Fibroblast of skin of right biceps (primary cell): ENCODE measurements at places on chromosomes 5 and 9.

DNA sequence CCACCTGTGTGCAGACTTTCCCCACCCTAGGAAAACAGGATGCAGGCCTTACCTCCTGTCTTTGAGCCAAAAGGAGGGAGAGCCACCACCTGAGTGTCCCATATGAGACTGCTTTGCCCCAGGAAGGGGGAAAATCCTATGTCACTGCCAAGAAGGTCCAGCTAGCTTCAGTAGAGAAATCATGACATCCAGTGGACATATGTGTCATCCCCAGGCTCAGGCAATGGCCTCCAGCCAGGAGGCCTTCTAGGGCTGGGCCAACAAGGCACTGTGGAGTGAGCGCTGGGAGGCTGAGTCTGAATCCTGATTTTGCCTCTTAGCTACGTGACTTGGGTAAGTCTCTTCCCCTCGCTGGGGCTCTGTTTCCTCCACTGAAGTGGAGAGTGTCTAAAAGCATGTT is 60.2 kb downstream of the SMIM23 start:
- DNase-seq = peak; percentile 52

GRCh38 chr9:105171076-105171475 is 73.4 kb upstream of the SLC44A1 start:
- no peak for DNase-seq

DNA sequence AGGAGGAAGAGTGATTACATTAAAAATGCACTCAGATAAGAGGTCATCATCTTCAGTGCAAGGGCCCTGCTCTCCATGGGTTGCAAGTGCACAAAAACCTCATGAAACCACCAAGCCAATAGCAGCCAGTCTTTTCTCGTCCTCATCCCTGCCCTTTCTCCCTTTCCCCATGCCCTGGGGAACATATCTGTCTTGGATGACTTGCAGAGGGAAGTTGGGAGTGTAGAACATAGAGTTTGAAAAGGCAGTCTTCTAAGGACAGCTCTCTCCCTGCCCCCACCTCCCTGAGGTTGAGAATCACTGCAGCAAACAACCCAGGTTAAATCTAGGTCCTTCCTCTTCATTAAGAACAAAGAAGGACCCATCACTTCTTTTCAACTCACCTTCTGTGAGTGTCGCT is 22.0 kb downstream of the DDX31 start:
- peak; percentile 71 for DNase-seq

DNA sequence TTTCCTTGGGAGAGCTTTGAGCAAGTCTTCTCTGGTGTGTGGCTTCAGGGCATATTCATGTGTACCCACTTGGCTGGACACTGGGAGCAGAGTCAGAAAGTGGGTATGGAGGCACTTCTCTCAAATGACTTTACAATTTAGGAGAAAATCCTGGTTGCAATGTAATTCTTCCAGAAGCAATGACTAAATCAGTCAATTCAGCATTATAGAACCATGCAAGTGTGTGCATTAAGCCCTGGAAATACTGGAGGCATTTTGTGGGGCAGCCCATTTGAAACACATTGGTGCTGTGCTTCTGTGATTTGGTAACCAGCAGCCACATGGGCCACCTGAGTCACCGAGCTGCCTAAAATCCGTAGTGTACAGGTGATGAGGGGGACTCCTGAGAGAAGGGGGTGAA is 94.6 kb upstream of the TAS2R1 start:
- no peak for DNase-seq

- no peak for DNase-seq
Measured at GRCh38 chr9:126222363-126222834, 104.2 kb upstream of the MVB12B start.

DNA sequence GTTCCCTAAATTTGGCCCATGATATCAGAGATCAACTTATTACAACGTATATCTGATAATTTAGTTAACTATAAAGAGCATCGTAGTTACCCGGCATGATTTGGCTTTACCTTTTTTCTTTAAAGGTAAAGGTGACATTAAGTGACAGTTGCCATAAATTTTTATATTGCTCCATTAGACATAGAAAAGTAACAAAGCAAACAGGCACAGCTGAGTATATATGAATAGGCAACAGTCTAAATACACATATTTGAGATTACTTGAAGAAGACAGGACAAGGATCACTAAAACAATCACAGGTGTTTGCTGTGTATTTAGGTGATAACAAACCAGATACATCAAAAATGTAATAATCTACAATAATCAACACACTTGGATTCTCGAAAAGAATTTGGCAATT is 34.8 kb downstream of the RFX3 start:
- no peak for DNase-seq

DNA sequence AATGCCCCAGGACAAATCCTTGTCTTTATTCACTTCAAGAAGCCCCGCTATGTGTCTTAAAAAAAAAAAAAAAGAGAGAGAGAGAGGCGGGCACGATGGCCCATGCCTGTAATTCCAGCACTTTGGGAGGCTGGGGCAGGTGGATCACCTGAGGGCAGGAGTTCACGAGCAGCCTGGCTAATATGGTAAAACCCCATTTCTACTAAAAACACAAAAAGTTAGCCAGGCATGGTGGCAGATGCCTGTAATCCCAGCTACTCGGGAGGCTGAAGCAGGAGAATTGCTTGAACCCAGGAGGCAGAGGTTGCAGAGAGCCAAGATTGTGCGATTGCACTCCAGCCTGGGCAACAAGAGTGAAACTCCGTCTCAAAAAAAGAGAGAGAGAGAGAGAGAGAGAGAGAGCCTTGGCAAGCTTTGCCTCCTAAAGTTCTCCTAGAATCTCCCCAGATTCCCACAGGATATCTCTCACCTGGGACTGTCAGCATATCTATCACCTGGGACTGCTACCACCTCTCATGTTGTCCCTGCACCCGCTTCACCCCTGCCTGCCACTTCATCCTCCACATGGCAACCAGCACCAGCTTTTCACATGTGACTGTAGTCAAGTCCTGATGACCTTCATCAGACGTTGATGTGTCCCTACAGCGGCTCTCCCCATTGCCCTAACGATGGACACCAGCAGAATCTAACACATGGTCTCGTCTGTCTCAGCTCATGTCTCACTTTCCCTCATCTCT is 5.8 kb downstream of the ITK start:
- no peak for DNase-seq

DNA sequence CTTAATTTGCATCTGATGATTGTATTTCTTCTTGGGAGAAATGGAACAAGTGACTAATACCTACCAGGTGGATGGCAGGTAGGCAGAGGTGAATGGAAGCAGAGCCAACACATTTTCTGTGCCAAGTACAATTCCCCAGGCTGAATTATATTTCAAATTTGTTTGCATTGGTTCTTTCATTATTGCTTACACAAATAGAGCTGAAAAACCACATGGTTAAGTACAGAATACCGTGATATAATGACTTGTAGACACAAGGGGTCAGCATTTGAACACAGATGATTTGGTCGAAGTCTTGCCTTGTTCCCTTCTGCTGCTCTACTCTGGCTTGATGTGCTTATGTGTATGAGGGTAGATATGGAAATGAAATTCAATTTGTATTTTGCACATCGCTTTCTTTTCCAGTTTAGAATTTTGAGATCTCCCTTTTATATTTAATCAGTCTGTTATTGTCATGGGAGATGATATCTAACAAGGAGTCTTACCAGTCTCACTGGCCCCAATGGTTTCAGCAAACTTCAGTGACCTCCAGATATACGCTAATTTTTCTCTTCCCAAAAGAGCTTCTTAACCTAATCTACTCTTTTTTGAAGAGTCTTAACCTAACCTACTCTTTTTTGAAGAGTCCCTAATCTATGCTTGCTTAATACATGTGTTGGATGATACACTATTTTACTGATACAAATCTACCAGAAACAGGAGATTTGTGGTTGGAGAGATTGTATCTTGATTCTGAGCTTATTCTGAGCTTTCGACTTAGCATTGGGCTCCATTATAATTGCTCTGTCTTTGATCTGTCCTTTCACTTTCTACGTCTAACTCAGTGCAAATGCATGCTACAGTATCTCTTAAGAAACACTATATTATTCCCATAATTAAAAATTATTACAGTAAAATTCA is 88.1 kb downstream of the PCSK1 start:
- DNase-seq = peak; percentile 73

DNA sequence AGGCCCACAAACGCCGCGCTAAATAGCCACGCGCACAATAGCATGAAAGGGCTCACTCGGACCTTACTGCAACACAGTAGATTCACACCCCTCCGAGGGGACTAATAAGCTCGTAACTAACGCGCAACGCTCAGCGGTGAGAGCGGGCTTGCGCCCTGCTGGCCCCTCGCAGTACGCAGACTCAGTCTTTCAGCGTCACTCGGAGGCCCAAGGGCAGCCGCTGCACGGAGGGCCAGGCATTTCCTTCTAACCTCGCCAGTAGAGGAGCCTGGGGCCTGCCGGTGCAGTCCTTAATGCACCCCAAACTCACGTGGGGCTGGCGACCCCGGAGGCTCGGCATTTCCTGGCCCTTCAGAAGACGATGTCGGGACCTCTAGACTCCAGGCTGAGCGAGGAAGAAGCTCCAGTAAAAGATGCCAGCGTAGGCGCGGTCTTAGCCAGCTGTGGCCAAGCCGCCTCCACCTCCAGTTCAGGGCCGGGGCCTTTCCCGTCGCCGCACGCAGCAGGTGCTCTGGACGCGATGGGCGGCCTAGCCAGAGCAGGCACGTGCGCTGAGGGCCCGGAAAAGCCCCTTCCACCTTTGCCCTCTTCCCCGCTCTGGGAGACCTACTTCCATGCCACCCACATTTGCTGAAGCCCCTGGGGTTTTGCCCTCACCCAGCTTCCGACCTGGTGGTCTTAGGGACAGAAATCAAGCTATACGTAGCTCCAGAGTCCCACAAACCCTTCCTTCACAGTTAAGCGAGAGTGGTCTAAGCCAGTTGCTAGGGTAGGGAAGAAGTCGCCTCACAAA is 38.3 kb upstream of the TIFAB start:
- DNase-seq = no peak

- DNase-seq = no peak
Measured at GRCh38 chr5:110707260-110707844, 19.1 kb downstream of the TMEM232 start.

- no peak for DNase-seq
Measured at GRCh38 chr9:84138541-84138940, 157.9 kb downstream of the RMI1 start.

- DNase-seq = no peak
Measured at GRCh38 chr9:133187561-133188005, 21.5 kb downstream of the OBP2B start.

DNA sequence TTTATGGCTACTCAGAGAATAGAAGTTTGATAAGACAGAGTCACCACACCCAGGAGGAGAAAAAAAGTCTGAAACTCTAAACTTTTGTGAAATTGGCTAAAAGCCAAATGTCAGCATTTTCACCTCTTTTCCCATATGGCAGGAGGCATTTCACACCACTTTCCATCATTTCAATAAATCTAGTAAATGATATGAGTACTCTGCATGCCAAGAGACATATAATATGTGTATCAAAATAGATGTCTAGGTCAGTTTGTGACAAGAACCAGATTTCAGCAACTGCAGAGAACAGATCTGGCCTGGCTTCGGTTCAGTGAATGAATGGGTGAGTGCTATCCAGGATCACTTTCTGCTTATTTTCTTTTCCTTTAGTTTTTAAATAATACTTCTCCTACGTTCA is 470.8 kb downstream of the ENC1 start:
- no peak for DNase-seq

GRCh38 chr5:10049858-10050455 is 199.7 kb downstream of the ATPSCKMT start:
- DNase-seq = peak; percentile 41

GRCh38 chr9:120383999-120384924 is 195.7 kb downstream of the CDK5RAP2 start:
- DNase-seq = no peak

- DNase-seq = no peak
Measured at GRCh38 chr5:17325770-17326599, 108.6 kb downstream of the BASP1 start.
